ENCODE measurements at places on chromosomes 6 and 20. TPM values are rescaled to one million over a fixed set of nuclear protein-coding genes. Genes with fewer than 3 reads are reported as not detected.

GRCh38 chr20:23666698-23667097, 22.1 kb downstream of the CST4 start:
- DNase-seq: no peak

DNA sequence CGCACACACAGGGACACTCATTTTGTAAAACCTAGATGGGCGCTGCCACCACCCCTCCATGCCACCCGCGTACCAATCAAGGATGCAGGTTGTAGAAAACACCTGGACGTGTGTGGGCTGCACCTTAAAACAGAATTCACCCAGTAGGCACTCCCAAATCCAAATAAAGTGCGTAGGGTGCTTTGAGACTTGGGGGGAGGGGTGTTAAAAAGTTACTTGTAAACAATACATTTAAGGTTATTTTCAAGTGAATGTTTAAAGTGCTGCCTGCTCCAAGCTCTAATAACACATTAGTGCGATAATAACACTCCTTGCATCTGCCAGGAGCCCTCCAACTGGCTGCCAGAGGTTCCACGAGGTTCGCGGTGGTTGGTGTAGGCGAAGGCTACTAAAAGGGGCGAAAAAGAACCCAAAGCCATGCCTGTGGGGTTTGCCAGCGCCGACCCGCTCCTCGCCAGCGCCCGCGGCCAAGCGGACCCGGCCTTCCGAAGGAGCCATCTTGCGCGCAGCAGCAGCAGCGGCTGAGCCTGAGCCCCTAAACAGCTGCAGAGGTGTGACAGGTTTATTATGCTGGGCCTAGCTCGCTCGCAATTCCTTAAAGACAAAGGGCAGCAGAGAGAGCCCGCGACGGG, 11.5 kb downstream of the FOXC1 start:
- no peak for DNase-seq

DEFB132 gene
- polyA plus RNA-seq: not detected

DNA sequence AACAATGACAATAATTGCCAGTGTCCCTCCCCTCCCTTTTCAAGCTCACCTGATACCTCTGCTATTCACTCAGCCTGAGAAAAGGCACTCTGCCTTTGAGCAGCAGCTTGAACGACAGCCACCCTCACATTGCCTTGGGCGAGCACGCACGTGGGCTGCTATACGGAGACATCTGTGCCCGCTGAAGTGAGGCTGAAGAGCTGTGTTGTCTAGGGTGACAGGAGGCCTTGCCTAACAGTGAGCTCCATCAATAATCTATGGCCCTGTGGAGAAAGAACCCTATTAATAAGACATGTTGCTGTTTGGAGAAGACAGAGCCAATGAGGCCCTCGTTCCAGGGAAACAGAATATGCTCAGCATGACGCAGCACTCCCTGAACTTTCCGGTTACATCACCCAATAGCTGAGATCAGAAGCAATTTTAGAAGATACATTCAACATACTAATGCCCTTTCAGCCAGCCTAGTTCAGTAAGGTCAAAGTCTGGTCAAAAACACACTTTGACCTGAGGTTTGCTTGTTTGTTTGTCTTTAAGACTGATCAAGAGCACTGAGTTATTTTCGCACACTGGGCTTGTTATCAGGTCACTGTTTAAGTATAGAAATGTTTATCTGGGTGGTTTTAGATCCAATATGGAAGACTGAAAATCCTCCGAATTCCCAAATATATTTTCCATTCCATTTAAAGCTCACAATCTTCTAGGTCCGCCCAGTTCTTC, 30.6 kb downstream of the RBM24 start:
- no peak for DNase-seq

DNA sequence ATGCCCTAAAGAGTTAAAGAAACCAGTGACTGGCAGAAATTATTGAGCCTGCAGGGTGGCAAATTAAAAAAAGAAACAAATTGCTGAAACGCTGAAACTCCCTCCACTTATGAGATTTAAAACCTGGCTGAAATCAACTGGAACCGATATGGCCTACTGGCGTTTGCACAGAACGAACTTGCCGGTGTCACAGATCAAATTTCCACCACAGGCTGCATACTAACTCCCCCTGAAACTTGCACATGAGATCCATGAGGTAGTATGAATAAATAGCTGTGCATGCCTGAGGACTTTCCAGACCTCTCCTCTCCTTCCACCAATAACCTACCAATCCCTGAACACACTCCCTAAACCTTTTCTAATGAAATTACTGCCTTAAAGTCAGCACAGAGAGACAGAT, 150.4 kb downstream of the RNGTT start:
- no peak for DNase-seq

MEP1A gene
- 13.6 TPM for polyA plus RNA-seq

DNA sequence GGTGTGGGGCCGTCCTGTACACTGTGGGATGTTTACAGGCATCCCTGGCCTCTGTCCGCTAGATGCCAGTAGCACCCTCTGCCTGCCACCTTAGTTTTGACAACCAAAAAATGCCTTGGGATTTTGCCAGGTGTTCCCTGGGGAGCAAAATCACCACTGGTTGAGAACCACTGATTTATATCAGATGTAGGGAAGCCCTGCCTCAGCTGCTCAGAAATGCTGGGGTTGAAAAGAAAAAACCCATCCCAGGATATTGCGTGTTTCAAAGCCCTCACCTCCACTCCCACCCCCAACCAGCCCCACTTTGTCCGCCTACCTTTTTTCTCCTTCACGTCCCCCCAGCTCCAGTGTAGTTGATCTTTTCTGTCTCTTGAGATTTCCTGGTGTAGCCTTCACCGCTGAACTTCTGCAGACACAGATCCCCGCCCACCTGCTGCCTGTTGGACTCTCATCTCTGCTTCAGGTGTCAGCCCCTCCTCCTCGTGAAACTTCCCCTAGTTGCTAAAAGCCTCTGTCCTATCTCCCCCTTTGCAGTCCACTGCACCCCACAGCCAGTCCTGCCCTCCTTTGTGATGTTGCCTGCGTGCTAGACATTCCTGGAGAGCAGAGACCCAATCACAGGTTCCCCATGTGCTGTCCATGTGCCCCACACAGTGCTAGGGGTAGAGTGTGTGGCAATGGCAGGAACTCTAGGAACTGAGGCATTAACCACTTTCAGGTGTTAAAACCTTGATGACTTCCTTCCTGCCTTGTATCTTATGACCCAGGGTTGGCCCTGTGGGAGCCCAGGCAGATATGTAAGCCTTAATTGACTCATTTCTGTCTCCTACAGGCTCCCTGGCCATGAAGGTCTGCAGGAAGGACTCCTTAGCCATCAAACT, 98.9 kb downstream of the TBC1D7 start:
- DNase-seq: no peak

DNA sequence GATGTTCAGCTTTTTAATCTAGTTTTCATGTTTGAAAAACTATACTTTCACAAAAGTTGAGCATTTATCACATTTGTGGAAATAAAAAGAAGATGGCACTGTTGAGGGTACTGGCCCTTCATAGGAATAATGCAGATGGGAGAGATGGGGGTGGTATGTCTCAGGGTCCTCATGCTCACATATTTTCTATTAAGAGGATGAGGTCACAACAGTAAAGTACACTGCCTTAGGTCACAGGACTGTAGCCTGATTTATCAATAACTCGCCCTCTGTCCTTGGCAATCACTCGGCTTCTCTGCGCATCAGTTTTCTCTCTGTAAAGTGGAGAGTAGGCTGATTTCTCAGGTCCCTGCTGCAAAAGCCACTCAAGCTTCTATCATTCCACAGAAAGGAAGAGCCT, 55.9 kb downstream of the PPP1R3G start:
- DNase-seq: no peak

AURKA gene
- polyA plus RNA-seq: 0.75 TPM

DNA sequence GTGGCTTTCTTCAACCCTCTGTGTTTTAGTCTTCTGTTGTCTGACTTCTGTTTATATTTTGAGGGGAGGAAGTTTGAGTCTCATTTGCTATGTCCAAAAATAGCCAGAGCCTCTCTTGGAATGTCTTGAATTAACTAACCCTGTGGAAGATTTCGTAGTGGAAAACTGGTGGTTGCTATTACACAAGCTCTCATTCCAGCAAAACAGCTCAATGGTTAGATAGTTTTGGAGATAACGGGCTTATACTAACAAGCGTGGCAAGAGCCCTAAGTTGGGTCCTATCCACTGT, 1.6 kb downstream of the CCN2 start:
- no peak for DNase-seq

BCLAF1 gene
- polyA plus RNA-seq: 15.3 TPM

GRCh38 chr20:14580418-14581074, 243.1 kb upstream of the FLRT3 start:
- no peak for DNase-seq

GRCh38 chr6:1645466-1646185, 35.9 kb downstream of the FOXC1 start:
- DNase-seq: no peak

DNA sequence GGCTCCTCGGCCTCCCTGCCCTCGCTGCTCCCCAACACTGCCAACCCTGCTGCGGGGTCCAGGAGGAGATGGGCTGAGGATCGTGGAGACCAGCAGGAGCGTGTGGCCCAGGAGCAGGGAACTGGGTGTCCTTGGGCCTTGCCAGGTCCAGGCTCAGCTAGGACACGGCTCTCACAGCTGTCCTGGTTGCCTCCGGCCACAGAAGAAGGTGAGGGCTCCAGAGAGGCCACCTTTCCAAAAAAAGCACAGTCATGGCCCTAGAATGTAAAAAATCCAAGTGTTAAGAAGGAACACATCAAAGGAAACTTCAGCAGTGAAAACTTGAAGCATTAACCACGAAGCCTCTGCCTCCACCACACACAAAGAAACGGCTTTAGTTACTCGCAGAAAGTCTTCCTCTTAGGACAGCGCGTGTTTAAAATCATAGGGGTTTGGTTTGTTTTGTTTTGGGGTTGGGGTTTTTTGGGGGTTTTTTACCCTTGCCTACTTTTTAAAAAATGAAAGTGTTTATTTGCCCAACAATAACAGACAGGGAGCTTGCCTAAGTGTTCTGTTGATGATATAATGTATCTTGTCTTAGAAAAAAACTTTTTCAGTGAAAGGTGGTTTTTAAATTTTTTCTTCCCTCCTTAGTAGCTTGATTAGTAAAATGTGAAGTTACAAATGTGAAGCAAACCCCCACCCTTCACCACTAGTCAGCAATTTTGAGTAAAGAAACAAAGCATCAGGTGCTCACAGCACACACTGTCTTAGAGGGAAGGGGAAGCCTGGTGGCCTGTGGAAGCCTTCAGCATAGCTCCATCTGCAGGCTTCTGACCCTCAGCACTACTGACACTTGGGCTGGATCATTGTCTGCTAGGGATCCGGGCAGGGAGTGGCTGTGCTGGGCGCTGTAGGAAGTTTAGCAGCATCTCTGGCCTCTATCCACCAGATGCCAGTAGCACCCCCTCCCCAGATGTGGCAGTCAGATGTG, 60.0 kb downstream of the PTPN1 start:
- no peak for DNase-seq

DNA sequence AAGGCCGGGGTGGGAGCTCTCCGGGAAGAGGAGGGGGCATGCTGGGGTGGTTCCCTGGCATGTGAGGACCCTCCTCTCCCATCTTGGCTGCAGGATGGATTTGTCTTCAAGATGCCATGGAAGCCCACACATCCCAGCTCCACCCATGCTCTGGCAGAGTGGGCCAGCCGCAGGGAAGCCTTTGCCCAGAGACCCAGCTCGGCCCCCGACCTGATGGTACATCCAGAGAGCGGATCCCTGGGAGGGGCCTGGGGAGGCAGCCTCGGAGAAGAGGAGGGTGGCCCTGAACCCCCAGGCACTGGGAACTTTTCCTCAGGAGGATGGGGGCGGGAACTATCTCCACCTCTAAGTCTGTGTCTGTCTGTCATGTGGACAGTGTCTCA, 4.8 kb downstream of the CDC25B start:
- peak; percentile 42 for DNase-seq

- no peak for DNase-seq
Measured at GRCh38 chr20:62622877-62623487, 19.3 kb upstream of the SLCO4A1 start.

GRCh38 chr6:148866657-148867268, 119.9 kb downstream of the UST start:
- no peak for DNase-seq

DNA sequence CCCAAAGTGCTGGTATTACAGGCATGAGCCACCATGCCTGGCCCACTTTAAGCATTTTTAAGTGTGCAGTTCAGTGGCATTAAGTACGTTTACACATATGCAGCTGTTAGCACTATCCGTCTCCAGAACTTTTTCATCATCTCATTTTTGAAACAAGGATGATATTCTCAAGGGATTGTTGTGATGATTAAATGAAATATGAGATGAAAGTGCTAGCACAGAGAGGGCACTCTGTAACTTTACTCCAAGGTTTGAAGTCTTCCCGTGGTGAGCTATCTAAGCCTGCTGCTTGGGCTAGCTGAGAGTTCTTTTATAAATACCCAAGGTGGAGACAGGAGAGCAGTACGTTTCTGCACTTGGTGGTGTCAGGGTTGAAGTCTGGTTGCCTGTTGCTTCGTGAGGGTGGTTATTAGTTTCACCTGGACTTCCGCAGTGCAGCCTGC, 6.6 kb downstream of the TM9SF4 start:
- DNase-seq: no peak

DNA sequence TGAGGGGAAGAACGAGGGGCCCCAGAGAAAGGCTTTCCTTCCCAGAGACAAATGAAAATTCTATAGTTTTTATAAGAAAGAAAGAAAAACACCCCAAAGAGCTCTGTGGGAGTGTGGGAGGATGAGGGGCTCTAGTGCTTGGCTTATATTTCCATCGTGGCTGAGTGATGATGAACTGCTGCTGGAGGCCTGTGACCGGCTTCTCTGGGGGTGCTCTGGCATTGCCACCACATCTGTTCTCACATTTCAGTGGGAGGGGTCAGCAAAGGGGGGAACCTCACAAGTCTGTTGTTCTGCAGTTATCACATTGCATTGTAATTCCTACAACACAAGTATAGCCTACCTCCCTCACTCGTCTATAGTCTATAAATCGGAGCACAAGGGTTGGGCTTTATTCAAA, 67.6 kb upstream of the BACH2 start:
- no peak for DNase-seq

GRCh38 chr6:127305741-127306140, 37.7 kb downstream of the ECHDC1 start:
- no peak for DNase-seq

DNA sequence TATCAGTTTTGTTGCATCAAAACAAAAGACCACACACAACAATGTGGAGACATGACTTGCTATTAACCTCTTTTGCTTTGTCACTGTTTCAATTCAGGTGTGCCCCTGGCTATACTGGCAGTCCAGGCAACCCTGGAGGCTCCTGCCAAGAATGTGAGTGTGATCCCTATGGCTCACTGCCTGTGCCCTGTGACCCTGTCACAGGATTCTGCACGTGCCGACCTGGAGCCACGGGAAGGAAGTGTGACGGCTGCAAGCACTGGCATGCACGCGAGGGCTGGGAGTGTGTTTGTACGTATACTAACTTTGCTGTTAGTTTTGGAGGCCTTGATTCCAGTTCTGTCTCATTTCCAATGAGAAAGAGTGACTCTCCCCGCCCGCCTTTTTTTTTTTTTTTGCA, 356.9 kb downstream of the ARHGAP18 start:
- no peak for DNase-seq

GRCh38 chr20:7503501-7503900, 436.8 kb downstream of the HAO1 start:
- no peak for DNase-seq

- DNase-seq: no peak
Measured at GRCh38 chr6:134537146-134537555, 219.2 kb upstream of the SGK1 start.

Data from aorta (tissue), 5 donors.